Body of pancreas (tissue), 4 donors: ENCODE measurements at places on chromosomes 2 and 18.
A peak's percentile ranks its signal among the peaks of the same experiment; 100 is the strongest.

GRCh38 chr2:170587117-170587516, 128.0 kb upstream of the SP5 start:
- DNase-seq: no peak

- DNase-seq: no peak
These were observed 14.7 kb downstream of the CFLAR start for GRCh38 chr2:201130524-201131186.

DNA sequence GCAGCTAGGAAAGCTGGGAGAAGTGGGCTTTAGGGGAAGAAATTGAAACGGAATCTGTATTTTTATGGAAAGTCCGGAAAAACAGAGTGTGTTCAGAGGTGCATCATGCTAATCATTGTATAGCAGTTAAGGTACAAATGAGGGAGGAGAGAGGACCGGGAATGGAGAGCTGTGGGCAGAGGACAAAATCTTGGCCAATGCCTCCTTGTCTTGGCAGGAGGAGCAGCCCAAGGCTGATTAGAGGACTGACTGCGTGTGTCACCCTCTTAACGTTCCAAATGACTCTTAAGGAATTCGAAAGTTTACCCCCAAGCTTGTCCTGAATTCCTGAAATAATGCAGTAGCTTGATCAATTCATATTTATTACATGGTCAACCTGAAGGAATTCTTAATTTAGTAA, 81.0 kb downstream of the ZNF236 start:
- DNase-seq: no peak

GRCh38 chr2:105391058-105391627, 7.7 kb downstream of the FHL2 start:
- no peak for DNase-seq

- DNase-seq: no peak
These were observed 179.3 kb upstream of the ZC3H15 start for GRCh38 chr2:186306754-186307153.

DNA sequence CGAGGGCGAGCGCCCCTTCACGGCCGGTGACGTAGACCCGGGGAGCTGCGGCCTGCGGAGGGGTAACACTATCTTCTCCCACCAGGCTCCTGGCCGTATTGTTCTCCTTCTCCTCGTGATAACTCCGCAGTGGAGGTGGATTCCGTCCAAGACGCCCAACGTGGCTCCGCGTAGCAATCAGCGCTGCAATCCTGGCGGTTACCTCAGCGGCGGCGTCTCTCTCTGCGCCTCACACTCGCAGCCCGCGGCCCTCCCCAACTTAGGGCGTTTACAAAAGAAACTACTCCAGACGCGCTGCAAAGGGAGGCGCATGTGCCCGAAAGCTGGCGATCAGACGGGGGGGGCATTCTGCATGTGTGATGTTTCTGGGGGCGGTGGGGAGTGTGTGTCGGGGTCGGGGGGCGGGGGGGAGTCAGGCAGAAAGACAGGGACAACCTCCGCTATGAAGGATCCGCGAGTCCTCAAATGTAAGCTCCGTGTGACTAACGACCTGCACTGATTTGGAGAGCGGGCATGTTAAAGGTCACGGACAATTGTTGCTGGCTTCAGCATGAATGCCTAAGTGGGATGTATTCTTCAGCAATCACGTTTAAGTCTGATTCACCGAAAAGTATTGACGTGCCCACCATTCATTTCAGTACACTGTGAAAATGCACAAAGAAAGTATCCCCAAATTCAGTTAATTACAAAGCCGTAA, 1.3 kb upstream of the ZNF516 start:
- DNase-seq: peak; percentile 67

DNA sequence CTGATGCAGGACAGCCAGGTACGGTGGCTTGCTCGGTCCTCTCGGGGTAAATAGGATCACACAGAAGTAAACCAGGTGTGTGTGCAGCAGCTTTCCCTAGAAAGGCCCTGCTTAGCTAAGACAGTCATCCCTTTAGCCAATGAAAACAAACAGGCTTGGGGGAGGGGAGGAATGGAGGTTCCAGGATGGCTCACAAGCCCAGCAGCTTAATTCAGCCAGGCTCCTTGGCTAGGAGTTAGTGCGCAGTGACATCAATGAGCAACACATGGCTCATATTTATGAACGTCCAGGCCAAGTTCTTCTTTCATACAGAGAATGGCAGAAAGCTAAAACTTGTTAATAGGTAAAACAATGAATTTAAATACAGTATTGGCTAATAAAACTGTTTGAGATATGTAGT, 10.2 kb downstream of the IAH1 start:
- no peak for DNase-seq

- no peak for DNase-seq
These were observed 37.7 kb upstream of the MEX3C start for GRCh38 chr18:51235009-51235789.

- DNase-seq: no peak
These were observed 129.3 kb downstream of the GLI2 start for GRCh38 chr2:120864981-120865380.

- DNase-seq: no peak
These were observed 21.7 kb upstream of the LCLAT1 start for GRCh38 chr2:30425326-30425725.

DNA sequence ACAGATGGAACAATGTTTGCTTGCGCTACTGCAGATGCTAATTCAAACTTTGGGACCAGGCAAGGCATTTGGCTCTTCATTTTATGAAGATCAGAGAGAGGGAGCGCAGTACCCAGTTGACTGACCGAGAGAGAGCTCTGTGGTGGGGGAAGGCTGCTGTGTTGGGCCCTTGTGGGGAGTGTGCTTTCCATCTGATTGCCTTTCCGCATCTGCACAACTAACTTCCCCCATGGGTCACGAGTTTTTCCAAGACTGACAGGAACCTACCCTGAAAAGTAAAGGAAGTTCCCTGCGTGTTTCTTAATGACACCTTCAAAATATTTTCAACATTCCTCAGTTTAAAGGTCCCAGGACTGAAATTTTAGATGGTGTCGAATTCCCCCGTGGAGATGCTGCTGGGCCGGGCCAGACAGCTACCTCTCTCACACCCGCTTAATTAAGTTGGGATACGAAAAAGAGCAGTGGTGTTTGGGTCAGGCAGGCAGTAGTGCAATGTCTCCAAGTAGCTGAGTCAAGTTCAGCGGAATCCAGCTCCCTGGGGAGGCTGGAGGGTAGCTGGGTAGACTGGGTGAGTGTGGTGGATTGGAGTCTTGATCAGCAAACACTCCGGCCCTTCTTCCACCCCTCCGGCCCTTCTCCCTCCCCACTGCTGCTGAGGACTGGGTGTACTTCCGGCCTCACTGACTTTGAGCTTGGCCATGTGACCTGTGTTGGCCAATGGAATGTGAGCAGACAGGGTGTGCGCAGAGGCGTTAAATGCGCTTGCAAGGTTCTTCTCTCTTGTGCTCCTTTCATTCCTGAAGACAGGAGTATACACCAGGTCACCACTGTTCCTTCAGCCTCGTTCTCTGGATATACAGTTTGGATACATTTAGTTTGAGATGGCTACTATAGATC, 2.3 kb upstream of the ARHGAP25 start:
- no peak for DNase-seq

DNA sequence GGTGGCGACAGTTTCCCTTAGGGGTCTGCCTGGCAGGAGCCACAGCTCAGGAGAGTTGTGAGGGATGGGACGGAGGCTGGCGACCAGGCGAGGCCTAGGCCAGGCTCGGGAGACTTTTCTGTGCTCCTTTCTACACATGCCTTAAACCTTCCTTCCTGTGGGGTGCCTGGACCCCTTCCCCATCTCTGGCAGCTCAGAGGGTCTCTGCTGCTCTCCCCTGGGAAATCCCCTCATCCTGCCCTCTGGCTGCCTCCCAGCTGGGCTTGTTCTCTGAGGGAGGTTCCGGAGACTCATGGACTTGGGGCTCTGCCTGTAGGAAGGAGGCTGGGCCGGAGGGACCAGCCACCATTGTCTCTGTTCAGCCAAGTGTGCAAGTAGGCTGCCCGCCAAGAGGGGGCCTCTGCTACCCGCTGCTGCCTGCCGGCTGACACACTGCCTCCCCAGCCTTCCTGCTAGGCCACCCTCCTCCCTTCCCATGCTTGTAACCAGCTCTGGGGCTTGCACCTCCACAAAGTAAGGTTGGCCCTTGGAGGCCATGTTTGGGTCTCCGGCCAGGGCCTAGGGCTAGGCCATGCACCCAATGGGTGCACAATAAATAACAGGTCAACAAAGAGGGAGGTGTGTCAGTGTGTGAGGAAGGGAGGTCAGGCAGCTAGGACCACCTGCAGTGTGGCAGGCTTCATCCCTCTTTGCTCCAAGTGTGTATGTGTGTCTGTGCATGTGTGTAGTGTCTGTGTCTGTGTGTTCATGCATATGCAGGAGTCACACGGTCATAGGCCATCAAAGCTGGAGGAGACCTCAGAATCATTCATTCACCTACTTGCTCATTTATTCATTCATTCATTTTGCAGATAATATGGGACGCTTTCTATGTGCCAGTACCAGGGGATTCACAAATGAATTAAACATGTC, 28.8 kb downstream of the PSD4 start:
- no peak for DNase-seq

- peak; percentile 2 for DNase-seq
These were observed 86.3 kb downstream of the NDUFA10 start for GRCh38 chr2:239938651-239939486.

- peak; percentile 18 for DNase-seq
These were observed 721 bp upstream of the MIB1 start for GRCh38 chr18:21739604-21740537.

GRCh38 chr2:66495788-66496640, 61.1 kb downstream of the MEIS1 start:
- peak; percentile 75 for DNase-seq

DNA sequence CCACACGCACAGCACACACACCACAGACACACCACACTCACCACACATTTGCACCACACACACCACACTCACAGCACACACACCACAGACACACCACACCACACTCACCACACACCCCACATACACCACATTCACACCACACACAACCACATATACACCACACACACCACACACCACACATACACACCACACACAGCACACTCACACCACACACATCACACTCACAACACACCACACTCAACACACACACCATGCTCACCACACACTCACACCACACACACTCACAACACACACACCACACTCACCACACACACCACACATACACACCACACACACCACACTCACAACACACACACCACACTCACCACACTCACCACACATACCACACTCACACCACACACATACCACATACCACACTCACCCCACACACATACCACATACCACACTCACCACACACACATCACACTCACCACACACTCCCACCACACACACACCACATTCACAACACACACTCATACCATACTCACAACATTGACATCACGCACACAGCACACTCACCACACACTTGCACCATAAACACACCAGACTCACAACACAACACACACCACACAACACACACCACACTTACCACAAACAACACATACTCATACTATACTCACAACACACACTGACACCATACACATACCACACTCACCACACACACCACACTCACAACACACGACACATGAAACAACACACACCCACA, 60.0 kb downstream of the SDC1 start:
- peak; percentile 2 for DNase-seq

- no peak for DNase-seq
These were observed 19.8 kb upstream of the L3MBTL4 start for GRCh38 chr18:6434481-6434880.

- DNase-seq: peak; percentile 79
These were observed 205.1 kb downstream of the ARL4C start for GRCh38 chr2:234291765-234292204.

- DNase-seq: no peak
These were observed 101.9 kb downstream of the SETBP1 start for GRCh38 chr18:44782617-44783016.

GRCh38 chr2:221077251-221077650, 494.9 kb downstream of the EPHA4 start:
- DNase-seq: no peak

- DNase-seq: no peak
These were observed 14.5 kb downstream of the GORASP2 start for GRCh38 chr2:170943596-170943995.

DNA sequence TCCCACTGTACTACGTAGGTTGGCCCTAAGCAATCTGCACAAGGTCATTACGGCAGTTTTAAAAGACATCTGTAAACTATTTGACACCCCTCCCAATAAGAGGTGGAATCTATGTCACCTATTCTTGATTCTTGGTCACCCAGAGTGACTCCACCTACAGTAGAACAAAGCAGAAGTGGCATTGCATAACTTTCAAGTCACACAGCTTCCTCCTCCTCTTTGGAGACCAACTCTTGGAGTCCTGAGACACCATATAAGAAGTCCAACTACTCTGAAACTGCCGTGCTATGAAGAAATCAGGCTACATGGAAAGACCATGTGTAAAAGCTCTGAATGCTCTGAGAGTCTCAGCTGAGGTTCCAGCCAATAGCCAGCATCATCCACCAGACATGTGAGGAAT, 253.5 kb upstream of the CDH20 start:
- DNase-seq: no peak

- no peak for DNase-seq
These were observed 193.2 kb downstream of the CDH2 start for GRCh38 chr18:27983780-27984179.

GRCh38 chr2:16139663-16140615, 199.6 kb downstream of the MYCN start:
- DNase-seq: no peak

DNA sequence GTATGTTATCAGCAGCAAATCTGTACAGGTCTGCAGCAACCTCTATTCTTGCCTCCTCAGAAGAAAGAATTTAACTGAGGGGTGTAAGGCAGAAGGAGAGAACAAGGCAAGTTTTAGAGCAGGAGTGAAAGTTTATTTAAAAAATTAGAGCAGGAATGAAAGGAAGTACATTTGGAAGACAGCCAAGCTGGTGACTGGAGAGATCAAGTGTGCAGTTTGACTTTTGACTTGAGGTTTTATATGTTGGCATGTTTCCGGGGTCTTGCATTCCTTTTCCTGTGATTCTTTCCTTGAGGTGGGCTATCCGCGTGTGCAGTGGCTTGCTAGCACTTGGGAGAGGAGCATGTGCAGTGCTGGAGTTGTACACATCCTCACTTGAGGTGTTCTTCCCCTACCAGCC, 16.5 kb upstream of the CERS6 start:
- no peak for DNase-seq

DNA sequence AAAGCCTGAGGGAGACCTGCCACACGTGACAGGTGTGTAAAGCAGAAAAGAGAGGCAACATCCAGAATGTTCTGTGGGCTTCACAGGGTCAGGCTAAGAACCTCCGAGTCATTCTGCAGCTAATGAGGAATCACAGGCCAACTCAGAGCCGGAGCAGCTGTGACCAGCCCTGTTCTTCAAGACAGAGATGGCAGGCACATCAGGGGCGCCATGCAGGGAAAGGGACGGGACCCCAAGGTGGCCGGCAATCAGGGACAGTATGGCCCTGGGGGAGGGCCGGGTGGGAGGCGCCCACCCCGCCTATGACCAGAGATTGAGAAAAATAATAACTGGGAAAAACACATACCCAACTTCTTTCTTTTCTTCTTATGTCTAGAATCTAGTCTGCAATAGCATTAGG, 316.7 kb upstream of the SALL3 start:
- no peak for DNase-seq
